ENCODE measurements at places on chromosomes 2 and 18. TPM values are rescaled to one million over a fixed set of nuclear protein-coding genes. Genes with fewer than 3 reads are reported as not detected.

The MFF gene
- 33.9 TPM for total RNA-seq

GRCh38 chr2:39377226-39377939 lies 59.7 kb downstream of the MAP4K3 start:
- DNase-seq, result no peak

GRCh38 chr2:213013979-213014378 lies 137.4 kb downstream of the IKZF2 start:
- DNase-seq, result no peak

- no peak for DNase-seq
Observed at GRCh38 chr2:100352521-100352920, 30.2 kb upstream of the LONRF2 start.

The MCFD2 gene
- 185 TPM for total RNA-seq

The UGT1A3 gene
- not detected for total RNA-seq

DNA sequence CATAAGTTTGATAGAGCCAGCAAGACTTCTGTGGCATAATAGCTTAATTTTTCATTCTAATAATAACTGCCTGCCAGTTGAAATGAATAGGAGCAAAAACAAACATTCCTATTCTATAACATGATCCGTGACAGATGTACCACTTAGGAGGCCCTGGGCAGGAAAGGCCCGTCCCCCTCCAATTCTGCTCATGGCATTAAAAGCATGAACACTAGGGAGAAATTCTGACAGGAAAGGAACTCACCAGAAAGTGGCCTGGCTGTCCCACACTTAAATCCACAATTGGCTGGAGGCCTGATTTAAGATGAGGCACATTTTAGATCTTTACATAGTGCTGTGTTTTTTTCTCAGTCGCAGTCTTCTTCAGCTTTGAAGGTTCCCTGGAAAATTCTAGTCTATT lies 261.9 kb upstream of the ETAA1 start:
- DNase-seq, result no peak
